ENCODE measurements at places on chromosomes 1 and 21.

DNA sequence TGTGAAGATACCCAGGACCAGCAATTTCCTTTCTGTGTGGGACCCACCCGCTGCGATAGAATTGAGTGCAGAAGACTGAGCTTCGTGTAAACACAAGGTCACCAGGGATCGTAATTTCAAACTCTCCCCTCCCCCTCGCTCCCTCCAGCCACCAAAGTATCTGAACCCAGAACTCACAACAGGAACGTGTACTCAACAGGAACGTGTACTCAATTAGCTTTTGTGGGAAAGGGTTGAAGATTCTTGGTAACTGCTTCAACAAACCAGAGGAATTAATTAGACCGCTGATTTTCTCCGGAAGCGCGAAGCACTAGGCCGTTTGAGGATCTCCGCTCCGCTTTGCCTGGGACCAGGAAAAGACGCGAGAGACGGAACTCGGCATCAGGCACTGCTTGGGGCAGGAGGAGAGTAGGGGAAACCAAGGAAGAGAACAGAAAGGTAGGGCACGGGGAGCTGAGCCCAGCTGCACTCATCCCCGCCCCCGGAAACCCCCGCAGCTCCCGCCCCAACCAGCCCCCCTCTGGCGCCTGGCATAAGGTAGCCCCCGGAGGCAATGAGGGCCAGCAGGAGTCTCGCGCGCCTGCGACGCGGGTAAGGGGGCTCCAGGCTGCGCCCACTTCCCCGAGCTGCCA lies 453 bp downstream of the DRAM2 start:
- peak; percentile 37 for DNase-seq

- DNase-seq = no peak
These were observed 74.9 kb upstream of the TMPRSS2 start for GRCh38 chr21:41582866-41583265.

DNA sequence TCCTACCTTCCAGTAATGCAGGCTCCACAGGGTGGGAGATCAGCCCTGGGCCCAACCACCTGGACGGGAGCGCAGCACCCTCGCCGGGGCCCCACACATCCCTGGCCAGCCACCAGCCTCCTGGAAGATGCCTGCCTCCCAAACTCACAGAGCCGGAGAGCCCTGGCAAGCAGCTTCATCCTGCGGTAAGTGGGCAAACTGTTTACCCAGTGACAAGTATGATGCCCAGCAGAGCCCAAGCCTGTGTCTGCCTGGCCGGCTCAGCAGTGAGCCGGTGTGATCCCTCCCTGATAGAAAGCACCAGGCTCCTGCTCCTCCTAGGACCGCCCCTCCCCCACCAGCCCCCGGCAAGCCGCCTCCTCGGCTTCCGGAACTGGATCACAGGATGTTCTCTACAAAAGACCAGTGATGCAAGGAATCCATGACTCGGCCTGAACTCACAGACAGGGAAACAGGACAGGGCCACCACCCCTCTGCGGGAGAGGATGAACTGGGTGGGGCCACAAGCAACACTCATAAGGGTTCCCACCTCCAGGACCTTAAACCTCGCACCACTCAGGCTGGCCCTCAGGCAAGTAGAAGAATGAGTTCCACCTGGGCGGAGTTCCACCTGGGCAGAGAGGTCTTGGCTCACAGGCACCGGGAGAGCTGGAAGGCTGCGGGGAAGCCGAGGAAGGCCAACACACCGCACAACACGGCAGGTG lies 7.9 kb downstream of the ACOT7 start:
- no peak for DNase-seq

GRCh38 chr1:101388904-101389546 lies 152.2 kb downstream of the S1PR1 start:
- DNase-seq = no peak

DNA sequence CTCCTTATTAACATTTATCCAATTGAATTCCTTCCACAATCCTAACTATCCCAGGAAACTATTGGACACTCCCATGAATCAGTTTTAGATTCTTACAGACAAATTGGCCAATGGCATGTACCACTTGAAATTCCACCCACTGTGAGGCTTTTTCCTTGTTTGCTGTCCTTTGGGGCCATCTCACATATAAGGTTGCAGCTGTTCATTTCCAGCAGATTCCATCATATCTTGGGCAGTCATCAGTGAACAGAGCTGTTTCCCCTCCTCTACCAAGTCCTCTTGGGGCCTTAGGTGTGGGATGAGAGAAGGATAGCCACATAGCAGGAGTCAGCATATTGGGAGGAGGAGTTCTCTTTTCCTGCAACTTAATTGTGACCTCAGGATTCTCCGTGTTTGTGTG lies 109.1 kb downstream of the HHAT start:
- no peak for DNase-seq

GRCh38 chr1:40017951-40018575 lies 22.5 kb upstream of the CAP1 start:
- no peak for DNase-seq

- DNase-seq = no peak
These were observed 70.8 kb downstream of the KIF26B start for GRCh38 chr1:245225322-245226202.

DNA sequence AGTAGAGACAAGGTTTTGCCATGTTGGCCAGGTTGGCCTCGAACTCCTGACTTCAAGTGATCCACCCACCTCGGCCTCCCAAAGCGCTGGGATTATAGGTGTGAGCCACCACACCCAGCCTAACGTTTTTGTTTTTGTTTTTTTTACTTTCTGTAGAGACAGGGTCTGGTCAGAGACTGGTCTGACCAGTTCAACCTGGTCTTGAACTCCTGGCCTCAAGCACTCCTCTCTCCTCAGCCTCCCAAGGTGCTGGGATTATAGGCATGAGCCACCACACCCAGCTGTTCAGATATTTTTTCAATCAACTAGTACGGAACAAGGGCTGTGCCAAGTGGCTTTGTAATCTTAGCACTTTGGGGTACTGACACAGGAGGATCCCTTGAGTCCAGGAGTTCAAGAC lies 209.5 kb downstream of the RERE start:
- no peak for DNase-seq

GRCh38 chr1:17689011-17689410 lies 66.1 kb upstream of the ACTL8 start:
- DNase-seq = peak; percentile 68

Measured in WERI-Rb-1 (cell line).